CD4-positive, alpha-beta T cell treated with Interleukin-15 for 4 hours (primary cell): ENCODE measurements at places on chromosomes 6 and 20.

GRCh38 chr20:37888641-37889040 is 14.3 kb upstream of the VSTM2L start:
- no peak for DNase-seq

- DNase-seq: no peak
Observed at GRCh38 chr6:117268924-117269323, 3.6 kb downstream of the VGLL2 start.

GRCh38 chr6:49666930-49667757 is 30.5 kb upstream of the RHAG start:
- no peak for DNase-seq

GRCh38 chr6:7673063-7673536 is 52.8 kb upstream of the BMP6 start:
- DNase-seq: no peak

DNA sequence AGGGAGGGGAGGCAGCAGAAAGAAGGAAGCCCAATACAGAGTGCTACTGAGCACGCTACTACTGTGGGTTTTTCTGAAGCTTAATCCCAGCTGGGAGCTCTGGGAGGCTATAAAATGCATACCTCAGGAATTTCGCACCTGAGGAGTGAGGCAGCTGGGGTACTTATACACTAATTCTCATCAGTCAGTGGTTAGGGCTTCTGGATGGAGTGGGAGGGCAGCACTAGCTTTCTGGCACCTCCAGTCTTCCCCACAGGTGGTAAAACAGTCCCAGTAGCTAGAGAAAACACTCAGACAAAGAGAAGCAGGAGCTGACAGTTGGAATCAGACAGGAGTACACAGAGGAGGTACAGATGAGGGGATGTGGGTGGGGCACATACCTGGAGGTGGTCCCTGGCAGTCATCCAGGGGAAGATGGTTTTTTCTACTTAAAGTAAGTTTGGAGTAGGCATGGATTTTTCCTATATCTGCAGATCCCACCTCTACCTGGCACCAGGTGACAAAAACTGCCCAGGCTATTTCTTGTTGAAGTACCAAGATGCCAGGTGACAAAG is 37.8 kb downstream of the CPXM1 start:
- DNase-seq: no peak

DNA sequence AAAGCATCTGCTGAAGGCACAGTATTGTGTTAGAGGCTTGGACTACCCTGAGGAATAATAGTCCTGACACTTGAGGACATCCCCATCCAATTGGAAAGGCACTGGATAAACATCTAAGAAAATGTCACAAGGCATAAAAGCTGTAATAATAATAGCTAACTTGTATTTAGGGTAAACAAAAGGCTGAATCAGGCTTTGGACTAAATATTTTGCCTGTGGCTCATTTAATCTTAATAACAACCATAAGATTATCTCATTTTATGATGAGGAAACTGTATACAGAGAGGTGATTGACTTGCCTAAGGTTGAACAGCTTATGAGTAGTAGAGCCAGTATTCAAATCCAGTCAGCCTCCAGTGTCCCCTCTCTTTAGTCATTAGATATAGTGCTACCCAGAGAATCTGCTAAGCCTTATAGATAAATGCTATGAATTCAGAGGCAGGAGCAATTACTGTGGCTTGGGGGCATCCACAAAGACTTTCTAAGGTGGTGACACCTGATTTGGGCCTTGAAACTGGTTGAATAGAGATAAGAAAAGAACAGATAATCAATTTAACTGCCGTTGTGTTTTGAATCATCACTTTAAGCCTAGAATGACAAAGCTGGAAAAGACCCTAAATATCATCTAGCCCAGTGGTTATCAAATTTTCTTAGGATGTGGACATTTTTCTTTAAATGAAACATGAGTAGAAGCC is 7.5 kb upstream of the ZSWIM1 start:
- no peak for DNase-seq
